ENCODE measurements at places on chromosomes 6 and 20.

DNA sequence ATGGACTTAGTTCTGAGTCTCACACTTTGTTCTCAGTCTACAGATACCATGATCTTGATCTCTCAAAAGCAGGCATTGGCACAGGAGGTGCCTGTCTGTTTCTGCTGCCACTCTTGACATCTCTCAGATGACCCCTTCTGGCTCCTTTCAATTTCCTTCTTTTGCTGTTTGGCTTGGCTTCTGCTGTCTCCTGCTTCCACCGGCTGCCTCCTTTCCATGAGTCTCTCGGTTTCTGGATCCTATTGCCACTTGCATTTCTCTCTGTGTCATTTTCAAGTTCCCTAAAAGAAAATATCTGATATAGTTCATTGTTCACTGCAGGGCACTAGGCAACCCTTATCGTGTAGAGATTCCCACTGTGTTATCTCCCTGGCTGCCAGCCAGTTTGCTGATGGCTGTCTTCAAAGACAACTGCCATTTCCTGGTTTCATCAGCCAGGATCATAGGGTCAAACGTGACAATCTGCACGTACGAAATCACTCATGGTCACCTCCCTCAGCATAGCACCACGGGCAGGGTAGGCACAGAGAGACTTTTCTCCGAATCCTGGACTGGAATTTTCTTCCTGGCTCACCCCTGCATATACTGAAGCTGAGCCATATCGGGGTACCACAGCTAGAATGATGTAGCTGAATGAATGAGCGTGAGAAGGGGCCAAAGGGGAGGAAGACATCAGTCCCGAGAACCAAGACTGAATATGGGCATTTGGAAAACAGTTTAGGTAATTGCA lies 144.6 kb upstream of the TMEM170B start:
- DNase-seq = no peak

DNA sequence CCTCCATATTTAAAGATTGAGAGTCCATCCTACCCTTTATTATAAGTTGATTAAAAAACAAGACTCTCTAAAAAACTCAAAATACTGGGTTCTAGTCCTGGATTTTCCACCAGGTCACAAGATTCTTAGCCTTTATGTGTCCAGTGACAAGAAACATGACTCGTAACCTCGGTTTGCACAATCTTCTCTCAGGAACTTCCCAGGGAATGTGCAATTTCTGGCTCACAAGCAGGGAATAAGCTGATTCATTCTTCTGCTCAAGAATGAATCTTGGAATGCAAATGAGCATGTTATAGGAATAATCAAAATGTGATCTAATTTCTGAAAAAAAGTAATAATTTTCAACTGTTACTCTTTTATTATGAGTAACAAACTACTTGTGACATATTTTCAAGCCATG lies 45.1 kb downstream of the OGFRL1 start:
- peak; percentile 91 for DNase-seq

DNA sequence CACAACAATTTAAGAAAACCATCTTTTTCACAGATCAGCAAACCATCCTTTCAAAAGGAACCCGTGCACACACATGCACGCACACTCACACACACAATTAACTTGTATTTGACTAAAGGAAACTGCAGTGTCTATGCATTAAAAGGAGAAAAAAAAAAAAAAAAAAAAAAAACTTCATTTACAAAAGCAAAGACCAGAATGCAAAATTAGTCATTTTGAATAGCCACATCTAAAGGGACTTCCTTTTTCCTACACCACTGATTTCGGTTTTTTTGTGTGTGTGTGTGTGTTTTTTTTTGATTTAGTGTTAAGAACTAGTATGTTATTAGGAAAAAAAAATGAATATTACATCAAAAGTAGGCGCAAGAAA lies 6.3 kb downstream of the ZMYND8 start:
- no peak for DNase-seq

- DNase-seq = peak; percentile 45
Observed at GRCh38 chr6:163414117-163414945, at the start of gene QKI. Gene QKI, plus strand, starts transcription at chr6:163414718. Its CDS starts 476 bp downstream, at chr6:163415194.

- DNase-seq = peak; percentile 73
Observed at GRCh38 chr6:33075568-33076405, at the start of gene HLA-DPB1. Gene HLA-DPB1, plus strand, starts transcription at chr6:33075990. Its CDS starts 52 bp downstream, at chr6:33076042.

DNA sequence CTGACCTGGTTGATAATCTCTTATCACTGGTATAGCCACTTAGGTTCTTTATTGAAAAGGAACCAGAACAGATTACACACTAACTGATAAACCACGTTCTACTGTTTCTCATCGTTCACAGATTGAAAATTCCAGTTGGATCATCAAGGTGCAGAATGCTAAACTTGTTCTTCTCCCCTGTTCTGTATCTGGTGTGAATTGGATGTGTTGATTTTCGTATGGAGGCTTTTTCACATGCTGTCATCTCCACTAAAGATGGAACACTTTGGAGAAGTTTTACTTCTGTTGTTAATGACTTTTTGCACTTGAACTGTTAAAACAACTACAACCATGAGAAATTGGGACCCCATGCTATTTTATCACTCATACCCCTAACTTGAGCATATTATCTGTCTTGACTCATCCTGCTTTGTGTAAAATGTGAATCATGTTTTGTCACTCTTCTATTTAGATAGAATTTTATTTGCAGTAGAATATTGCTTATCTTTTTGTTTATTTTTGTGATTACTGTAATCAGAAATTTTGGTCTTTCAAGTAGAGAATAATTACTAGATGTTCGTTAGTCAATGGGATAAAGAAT lies 17.5 kb downstream of the VAPB start:
- peak; percentile 72 for DNase-seq

- DNase-seq = no peak
Observed at GRCh38 chr6:132235596-132236280, 165.5 kb downstream of the MOXD1 start.

- DNase-seq = no peak
Observed at GRCh38 chr6:170173335-170173881, 117.5 kb downstream of the DLL1 start.

DNA sequence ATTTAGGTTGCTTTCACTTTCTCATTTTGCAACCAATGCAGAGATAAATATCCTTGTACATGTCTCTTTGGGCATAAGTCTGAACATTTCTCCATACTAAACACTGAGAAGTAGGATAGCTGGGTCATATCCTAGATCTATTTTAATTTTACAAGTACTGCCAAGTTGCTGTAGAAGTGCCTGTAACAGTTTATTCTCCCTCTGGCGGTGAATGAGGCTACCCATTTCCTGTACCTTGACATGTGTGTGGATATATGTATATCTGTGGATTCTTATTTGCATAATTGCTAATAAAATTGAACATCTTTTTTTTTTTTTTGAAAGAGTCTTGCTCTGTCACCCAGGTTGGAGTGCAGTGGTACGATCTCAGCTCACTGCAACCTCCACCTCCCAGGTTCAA lies 48.0 kb upstream of the PNRC1 start:
- no peak for DNase-seq

GRCh38 chr6:80767808-80768207 lies 661.3 kb downstream of the BCKDHB start:
- peak; percentile 65 for DNase-seq

DNA sequence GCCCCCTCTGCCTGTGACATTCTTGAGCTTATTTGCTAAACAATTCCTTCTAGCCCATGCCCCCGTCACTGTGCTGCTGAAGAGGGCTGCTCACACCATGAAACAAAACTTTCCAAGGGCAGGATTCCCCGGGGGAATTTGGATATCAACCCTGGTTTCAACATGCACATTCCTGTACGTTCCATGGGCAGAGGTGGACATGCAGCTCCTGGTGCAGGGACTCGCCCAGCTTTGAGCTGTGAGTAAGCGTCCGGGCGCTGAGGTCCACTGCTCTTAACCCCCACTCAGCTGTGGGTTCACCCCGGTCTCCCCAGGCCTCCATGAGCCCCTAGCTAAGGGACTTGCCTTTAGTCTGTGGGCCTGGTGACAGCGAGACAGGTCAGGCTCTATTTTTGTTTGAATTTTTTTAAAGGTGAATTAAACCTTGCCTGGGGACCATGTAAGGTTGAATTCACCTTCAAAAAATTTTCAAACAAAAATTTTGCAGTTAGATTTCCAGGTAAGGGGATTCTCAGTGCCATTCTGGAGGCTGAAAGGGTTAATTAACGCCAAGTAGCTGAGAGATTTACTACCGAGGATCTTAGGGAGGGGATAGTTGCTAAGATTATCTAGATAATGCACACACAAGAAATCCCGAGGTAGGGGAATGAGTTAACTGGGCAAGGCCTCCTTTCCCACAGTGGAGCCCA lies 70.3 kb upstream of the SLC22A23 start:
- DNase-seq = peak; percentile 88

GRCh38 chr6:161796681-161797080 lies 522.8 kb upstream of the AGPAT4 start:
- DNase-seq = no peak

GRCh38 chr6:161238081-161238480 lies 35.8 kb downstream of the AGPAT4 start:
- no peak for DNase-seq

DNA sequence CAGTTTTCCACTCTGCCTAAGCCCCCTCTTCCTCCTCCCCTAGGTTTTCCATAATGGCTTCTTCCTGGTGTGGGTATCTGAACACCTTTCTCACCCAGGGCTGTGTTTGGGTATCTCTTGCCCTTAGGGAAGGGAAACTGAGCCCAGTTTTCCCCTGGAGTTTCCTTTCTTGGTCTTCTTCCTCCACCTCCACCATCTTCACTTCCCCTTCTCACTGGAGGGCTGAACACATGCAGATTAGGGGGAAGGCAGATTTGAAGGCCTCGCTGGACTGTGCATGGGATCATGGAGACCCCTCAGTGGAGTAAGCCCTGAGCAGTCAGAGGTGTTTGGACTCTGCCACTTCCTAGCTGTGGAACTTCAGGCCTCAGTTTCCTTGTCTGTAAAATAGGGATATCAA lies 27.8 kb downstream of the FOXP4 start:
- DNase-seq = no peak

DNA sequence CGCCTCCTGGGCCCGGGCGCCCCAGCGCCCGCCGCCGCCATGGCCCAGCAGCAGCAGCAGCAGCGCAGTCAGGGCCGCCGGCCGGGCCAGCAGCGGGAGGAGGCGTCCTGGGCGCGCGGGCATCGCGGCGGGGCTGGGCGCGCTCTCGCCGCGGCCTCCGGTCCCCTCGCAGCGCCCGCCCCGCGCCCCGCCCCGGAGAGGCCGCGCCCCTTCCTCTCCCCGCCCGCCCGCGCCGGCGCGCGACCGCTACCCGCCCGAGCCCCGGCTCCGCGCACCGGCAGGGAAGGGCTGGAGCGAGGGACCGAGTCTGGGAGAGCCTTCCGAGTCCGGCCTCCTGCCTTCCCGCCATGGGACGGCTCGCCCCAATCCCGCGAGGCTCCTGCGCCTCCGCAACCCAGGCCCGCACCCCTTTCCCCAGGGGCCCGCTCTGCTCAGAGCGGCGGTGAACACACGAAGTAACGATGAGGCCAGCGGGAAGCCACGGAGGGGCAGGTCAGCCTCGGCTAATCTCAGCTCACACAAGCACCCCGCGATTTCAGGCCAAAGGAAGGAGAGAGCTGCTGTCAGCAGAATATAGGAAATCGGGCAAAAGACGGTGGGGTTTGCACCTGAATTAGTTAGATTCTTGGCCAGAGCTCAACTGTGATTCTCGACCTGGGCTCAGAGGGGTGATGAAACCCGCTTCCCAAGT lies at the start of gene TXNDC5:
TXNDC5 (minus strand) TSS at position 135 of the 691 bp plus-strand sequence; CDS start at position 123, 12 bp downstream.
- peak; percentile 33 for DNase-seq

DNA sequence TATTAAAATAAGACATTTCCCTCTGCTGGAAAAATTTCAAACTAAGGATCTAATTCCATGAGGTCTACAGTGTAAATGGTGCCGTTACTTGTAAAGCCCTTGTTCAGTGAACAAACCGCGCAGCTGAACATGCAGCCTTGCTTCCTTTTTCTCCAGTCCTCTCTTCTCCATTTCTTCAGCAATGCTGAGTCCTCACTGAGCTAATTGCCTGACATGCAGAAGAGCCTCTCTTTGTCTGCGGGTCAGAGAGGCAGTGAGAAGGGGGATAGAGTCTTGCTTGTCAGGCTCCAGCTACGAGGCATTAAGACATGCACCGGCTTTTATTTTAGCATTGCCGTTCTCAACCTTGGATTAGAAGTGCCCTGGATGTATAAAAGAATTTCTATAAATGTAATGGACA lies 25.7 kb downstream of the ZDHHC14 start:
- no peak for DNase-seq

GRCh38 chr20:16599257-16599656 lies 26.0 kb upstream of the KIF16B start:
- no peak for DNase-seq

DNA sequence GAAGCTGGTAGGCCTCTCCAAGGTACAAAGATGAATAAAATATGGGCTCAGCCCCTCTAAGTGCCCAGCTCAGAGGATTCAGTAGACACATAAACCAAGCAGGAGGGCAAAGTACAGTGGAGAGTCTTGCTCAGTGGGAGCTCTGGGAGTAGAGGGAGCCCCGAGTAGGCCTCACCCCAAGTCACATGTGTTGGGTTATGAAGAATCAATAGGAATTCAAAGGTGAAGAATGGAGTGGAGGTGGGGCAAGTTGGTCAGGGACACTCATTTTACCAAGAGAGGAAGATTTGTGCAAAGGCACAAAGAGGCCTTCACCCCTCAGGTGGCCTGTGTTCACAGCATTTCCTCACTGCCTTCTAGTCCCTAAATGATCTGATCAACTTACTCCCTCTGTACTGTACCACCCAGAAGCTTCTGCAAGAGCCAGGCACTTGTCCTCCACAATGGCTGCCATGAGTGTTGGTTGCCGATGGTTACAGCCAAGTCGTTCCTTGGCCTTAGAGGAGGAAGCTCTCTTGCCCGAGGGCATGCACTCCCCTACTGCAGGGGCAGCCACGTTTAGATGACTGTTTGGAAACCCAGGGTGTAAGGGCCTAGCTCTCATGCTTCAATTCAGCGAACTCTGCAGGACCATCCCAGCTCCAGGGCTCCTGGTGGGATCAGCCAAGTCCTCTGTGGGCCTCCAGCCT lies 6.7 kb upstream of the CDKN1A start:
- DNase-seq = no peak

All from bronchial epithelial cell (primary cell).